ENCODE measurements at places on chromosomes 4 and X.

DNA sequence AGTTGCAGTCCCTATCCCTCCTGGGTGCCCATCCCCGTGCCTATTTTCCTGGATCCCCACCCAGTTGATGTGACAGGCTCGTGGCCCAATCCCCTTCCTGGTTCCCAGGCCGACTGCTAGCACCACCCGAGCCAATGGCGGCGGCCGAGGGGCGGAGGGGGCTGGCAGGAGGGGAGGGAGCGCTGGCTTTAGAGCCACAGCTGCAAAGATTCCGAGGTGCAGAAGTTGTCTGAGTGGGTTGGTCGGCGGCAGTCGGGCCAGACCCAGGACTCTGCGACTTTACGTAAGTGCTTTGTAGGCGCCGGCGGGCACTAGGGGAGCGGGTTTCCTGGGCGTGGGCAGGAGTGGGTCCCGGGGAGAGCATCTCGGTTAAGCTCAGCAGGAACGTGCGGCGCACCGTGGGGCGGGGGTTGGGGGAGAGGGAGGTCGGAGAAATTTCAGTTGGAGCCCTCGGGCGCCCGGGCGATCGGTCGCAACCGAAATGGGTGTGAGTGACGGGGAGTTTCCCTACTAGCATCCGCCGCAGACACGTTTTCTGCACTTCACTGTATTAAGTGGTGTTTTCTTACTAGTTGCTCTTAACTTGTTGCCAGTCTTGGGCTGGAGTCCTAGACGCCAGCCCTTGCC, at the start of gene PLS3:
Gene PLS3 (plus strand): TSS at position 197 of the 627 bp plus-strand sequence. CDS start 49,077 bp downstream, outside the sequence.
- DNase-seq, result no peak

- DNase-seq, result no peak
Observed at GRCh38 chr4:87895964-87896621, 63.3 kb downstream of the MEPE start.

DNA sequence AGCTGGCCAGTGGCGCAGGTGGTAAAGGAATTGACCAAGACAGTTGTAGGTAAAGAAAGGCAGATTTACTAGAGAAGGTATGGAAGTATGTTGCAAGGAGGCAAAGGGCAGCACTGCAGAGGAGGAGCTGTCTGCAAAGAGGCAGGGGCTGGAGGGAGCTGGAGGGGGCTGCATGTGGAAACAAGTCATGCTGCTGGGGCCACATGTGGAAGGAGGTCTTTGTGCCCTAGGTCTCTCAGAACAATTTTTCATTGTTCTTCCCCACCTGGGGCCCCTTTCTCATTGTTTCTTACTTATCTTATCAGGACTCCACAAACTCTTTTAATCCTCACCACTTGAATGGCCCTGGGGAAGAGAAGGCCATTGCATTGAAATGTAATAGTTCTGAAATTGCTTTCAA, 144.8 kb upstream of the PLAC1 start:
- DNase-seq, result no peak

- no peak for DNase-seq
Observed at GRCh38 chrX:130120321-130120731, 10.0 kb upstream of the ELF4 start.

GRCh38 chr4:136463941-136464340, 1068.4 kb downstream of the PCDH18 start:
- DNase-seq, result no peak

GRCh38 chr4:80475798-80476197, 140.3 kb downstream of the CFAP299 start:
- DNase-seq, result no peak

- DNase-seq, result no peak
Observed at GRCh38 chr4:74423104-74423503, 21.8 kb upstream of the AREG start.

DNA sequence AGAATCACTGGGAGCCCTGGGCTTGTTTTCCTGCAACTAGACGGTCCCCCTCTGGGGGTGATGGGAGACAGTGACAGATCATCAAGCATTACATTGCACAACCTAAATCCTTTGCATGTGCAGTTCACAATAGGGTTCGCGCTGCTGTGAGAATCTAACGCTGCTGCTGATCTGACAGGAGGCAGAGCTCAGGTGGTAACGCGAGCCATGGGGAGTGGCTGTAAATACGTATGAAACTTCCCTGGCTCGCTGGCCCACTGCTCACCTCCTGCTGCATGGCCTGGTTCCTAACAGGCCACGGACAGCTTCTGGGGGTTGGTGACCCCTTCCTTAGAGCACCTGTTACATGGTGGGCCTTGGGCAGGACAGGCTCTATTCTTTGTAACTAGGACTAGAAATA, 10.4 kb downstream of the PAQR3 start:
- DNase-seq, result no peak

DNA sequence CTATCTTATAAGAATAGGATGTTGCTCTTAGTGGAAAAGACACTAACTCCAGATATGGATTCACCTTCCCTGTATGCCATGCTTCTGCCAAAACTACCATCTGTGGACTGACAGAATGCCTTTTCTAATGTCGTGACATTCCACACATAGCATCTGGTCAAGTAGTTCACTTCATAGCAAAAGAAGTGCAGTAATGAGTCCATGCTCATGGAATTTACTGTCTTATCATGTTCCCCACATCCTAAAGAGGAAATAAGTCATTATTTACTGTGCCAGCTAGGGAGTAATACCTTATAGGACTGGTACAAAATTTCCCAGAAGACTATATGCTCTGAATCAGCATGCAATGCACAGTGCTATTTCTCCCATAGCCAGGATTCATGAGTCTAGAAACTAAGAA, 562.4 kb downstream of the TLL1 start:
- DNase-seq, result no peak

DNA sequence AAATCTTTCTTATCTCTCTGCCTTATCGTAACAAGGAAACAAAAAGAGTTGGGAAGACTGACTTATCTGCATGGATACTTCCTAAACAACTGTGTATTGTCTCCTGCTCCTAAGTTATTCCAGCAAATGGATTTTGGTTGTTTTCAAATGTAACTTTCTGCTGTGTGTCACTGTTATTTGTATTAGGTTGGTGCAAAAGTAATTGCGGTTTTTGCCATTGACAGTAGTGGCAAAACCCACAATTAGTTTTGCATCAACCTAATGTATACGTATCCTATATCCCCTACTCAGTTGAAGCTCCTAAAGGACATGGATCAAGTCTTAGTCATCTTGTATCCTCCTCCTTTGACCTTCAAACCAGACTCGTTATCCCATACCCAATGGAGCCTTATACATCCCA, 263.4 kb upstream of the GPR101 start:
- DNase-seq, result no peak

- DNase-seq, result no peak
Observed at GRCh38 chr4:102546635-102547034, 45.5 kb downstream of the NFKB1 start.

DNA sequence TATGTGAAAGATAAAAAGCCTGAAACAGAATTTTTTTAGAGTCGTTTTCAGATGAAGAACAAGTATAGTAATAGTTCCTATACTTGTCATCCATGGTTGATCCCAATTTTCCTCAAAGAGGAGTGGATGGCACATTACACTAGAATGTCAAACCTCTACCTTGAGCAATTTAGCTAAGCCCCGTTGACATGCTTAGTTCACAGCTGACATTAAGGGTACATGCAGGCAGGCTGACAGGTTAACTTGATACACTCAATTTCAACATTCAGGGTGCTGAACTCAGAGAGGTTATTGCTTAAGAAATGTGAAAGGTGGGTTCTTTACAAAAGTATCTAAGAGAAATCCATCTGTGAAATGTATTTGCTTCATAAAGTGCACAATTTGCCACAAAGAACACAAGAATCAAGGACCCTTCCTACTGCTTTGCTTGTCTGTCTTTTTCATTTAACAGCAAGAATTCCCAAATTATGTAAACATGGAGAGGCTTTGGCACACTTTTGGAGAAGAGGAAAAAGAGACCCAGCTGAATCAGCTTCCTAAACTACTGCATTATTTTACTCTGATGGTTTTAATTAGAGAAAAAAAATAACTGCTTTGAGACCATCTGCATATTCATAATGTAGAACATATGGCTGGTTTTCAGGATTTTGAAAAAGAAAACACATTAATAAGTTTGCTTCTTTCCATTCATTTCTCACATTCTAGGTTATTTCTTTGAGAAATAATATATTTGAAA, 122.5 kb upstream of the DDIT4L start:
- DNase-seq, result no peak

GRCh38 chrX:42247241-42247640, 323.9 kb upstream of the CASK start:
- DNase-seq, result no peak

GRCh38 chr4:78616046-78616498, 64.5 kb downstream of the ANXA3 start:
- no peak for DNase-seq

GRCh38 chr4:65223601-65224000, 446.7 kb downstream of the EPHA5 start:
- no peak for DNase-seq

DNA sequence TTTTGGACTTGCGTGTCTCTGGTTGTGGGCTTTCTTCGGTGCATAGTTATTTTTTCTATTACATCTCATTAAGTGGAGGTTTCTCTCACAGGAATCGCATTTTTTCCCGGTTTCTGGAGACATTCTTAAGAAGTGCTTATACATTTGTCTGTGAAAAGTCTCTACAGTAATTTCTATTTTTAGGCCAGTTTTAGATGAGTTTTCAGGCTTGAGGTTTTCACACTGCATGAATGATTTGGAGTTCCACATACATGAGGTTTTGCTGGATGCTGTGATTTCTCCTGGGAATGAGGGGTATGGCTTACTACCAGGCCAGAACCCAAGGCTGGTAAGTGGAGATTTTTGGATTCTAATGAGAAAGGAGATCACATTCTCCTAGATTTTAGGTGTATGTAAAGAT, 422.6 kb upstream of the SLIT2 start:
- DNase-seq, result no peak

DNA sequence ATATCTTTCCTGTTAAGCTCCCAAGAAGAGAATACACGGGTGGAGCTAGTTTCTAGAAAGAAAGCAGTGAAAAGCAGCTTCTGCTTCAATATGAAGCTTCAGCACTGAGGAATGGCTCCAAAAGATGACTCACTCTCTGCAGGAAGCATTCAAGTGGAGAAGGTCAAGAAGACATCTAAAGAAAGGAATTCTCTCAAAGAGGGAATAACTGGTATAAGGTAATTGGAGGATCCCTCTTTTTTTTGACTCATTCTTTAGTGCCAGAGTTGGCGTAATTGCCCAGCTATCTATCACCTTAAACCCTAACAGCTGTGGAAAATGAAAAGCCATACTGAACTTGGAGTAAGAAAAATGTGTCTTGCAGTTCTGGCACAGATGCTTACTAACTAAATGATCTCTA, 3.5 kb downstream of the EDA2R start:
- DNase-seq, result no peak

DNA sequence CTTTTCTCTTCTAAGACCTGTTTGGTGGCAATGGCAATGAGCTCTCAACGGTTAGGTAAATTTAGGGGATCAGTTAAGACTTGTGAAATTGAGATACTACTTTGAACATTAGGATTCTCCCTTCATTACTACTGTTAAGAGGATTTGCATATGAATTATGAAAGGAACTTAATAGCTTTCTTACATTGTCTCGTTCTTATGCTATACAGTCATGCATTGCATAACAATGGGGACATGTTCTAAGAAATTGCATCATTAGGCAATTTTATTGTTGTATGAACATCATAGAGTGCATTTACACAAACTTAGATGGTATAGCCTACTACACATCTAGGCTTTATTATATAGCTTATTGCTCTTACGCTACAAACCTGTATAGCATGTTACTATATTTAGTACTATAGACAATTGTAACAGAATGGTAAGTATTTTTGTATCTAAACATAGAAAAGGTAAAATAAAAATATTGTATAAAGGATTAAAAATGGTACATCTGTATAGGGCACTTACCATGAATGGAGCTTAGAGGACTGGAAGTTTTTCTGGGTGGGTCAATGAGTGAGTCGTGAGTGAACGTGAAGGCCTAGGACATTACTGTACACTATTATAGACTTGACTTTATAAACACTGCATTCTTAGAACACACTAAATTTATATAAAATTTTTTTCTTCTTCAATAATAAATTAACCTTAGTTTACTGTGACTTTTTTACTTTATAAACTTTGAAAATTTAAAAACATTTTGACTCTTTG, 62.5 kb downstream of the PAQR3 start:
- no peak for DNase-seq

GRCh38 chrX:71143508-71143907, 1.1 kb upstream of the NLGN3 start:
- DNase-seq, result no peak

- DNase-seq, result no peak
Observed at GRCh38 chr4:163701916-163702315, 207.4 kb downstream of the TMA16 start.

GRCh38 chr4:65391814-65392213, 278.5 kb downstream of the EPHA5 start:
- no peak for DNase-seq

DNA sequence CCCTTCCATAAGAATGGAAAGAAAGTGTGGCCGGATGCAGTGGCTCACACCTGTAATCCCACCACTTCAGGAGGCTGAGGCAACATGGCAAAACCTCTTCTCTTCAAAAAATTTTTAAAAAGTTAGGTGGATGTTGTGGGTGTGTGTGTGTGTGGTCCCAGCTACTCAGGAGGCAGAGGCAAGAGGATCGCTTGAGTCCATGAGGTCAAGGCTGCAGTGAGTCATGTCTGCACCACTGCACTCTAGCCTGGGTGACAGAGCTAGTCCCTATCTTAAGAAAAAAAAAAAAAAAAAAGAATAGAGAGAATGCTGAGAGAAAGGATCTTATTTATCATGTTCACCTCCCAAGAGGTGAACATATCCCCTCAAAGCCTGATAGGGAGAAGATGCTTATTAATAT, 492.1 kb upstream of the SMIM31 start:
- no peak for DNase-seq

- no peak for DNase-seq
Observed at GRCh38 chrX:133090236-133090809, 6.6 kb downstream of the USP26 start.

GRCh38 chr4:83118869-83119268, 4.3 kb upstream of the PLAC8 start:
- DNase-seq, result no peak
